ENCODE measurements at places on chromosomes 1 and 21.
A peak's percentile ranks its signal among the peaks of the same experiment; 100 is the strongest.

DNA sequence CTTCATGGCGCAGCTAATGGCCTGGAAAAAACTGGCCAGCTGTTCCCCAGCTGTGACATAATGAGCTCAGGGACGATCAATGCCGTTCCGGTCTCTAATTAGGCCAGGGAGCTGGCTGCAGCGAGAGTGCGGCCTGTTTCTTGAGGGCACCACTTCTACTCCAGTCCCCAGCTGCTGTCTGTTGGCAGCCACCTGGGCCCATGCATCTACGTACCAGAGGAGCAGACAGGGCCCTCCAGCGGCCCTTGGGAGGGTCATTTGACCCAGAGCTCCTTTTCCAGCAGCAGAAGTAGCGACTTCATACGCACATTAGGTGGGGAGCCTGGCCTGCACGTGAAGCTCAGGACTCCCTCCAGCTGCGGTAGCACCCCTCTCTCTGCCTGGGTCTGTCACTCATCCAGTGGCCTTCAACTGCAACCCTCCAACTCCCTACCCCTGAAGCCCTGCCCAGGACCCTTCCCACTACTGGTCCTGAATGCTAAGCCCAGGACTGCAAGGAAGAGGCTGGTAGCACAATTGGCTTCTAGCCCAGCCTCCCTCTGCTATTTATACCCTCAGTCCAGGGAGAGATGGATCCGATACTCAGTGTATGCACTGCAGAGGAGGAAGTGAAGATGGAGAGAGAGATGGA lies 9.1 kb upstream of the GPR61 start:
- no peak for DNase-seq

DNA sequence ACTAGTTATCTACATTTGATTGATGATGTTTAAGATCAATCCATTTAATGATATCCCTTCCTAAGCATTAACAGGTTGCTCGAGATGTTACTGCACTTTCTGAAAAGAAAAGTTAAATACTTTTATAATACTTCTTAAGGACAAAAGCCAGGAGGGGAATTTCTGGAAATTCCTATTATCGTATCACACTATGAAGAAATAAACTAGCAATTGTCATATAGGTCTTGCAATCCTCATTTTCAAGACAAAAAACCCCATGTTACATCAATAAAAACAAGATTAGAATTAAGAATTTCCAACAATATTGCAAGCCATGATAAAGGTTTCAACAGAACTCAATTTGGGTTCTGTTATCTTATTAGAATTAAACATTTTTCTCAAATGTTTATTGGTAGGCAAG lies 47.2 kb downstream of the HNRNPR start:
- DNase-seq, result no peak

- no peak for DNase-seq
These were observed 20.6 kb downstream of the PYHIN1 start for GRCh38 chr1:158951956-158952355.

- DNase-seq, result peak; percentile 40
These were observed 592 bp downstream of the ZNF692 start for GRCh38 chr1:248858096-248858890.

- no peak for DNase-seq
These were observed 17.9 kb downstream of the TMEM200B start for GRCh38 chr1:29105822-29106221.

DNA sequence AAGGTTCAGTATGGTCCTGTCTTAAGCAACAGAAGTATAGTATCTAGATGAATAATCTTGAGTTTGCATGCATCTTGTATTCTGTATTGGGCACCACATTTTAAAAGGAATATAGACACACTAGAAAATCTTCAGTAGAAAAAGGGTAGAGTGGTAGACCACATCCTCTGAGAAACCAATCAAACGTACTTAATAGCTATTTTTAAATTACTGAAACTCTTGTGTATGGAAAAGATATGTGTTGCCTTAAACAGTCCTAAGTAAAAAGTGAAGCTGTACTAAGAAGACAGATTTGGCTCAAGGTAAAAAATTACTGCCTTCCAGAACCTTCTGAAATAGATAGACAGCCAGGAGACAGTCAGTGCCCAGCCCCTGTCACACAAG lies 3.1 kb downstream of the CTXND2 start:
- DNase-seq, result no peak

DNA sequence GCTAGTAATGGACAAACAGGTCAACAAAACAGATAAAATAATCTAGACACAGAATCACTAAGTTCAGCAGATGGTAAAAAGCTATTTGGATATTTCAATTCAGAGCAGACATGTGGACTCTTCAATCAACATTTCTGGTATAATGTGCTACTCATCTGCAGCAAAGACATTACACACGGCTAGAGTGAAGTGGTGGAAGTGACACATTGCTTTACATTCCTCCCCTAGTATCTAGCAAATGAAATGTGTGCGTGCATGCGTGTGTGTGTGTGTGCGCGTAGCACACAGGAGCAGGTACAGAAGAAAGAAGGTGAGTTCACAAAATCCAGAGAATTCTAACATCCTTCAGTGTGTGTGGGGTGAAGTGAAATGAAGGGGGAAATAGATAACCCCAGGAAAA lies 8.3 kb downstream of the AHCTF1 start:
- DNase-seq, result no peak

GRCh38 chr1:48043622-48044021 lies 46.4 kb upstream of the TRABD2B start:
- DNase-seq, result no peak

DNA sequence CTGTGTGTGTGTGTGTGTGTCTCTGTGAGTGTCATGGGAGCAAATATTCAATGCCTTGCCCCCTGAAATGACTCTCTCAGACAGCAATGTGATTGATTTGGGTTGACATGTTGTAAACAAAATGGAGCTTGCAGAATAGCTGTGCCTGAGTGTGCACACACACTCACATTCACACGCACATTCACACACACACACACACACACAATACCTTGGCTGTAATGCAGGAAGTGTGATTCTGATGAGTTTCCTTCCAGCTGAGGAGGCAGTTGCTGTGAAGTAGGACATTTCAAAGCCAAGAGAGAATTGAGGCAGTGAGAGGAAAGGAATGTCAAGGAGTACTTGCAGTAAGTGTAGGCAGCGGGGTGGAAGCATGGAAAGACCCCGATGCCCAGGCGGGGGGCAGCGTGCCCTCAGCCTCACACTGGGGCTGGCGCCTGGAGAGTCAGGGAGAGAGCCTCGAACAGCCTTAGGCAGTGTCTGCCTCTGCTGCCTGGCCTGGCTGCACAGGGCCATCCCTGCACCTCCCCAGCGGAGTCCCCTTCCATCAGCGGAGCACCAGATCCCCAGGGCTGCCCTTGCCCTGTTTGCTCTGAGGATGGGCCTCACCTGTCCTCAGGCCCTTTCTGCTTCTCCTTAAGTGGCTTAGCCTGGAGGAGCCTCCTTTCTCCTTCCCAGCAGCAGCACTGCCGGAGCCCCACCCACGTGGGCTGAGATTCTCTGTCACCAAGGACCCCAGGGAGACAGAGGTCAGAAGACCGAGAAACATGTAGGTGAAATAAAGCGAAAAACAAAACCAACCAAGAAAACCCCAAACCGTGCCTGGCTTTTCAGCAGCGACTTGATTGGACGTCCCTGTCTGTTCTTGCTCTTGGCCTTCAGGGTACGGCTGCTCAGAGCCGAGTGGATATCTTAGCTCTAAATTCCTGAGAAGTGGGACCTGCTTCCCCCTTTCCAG lies 9.2 kb downstream of the VASH2 start:
- no peak for DNase-seq

DNA sequence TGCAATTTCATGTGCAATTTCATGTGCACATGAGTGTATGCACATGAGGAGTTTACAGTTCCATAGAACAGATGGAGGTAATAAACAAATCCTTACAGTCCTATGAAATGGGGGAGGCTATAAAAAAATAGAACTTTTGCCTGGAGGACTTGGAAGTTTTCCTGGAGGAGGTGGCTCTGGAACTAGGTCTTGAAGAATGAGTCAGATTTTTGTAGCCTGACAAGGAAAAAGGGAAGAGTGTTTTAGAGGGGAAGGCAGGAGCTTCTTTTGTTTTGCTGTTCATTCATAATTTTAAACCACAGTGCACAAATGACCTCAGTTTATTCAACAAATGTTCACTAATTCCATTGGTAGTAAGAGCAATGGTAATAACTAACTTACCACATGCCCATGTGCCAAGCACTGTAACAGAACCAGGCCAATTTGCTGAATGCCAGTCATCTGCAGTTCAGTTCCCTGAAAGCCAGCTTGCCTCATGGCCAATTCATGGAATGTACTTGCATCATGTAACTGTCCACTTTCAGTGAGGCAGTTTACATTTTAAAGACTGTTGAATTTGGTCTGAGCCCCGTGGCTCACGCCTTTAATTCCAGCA lies 2.7 kb downstream of the DIO1 start:
- no peak for DNase-seq

- no peak for DNase-seq
These were observed 518.5 kb downstream of the SMYD3 start for GRCh38 chr1:245988393-245989078.

Data from HEK293T (cell line).